ENCODE measurements at places on chromosomes 3 and 15.

- DNase-seq = no peak
Observed at GRCh38 chr15:48076454-48076853, 44.3 kb upstream of the SLC24A5 start.

- DNase-seq = no peak
Observed at GRCh38 chr3:139521144-139521543, 18.4 kb downstream of the RBP1 start.

- no peak for DNase-seq
Observed at GRCh38 chr3:94251566-94251965, 188.7 kb downstream of the NSUN3 start.

DNA sequence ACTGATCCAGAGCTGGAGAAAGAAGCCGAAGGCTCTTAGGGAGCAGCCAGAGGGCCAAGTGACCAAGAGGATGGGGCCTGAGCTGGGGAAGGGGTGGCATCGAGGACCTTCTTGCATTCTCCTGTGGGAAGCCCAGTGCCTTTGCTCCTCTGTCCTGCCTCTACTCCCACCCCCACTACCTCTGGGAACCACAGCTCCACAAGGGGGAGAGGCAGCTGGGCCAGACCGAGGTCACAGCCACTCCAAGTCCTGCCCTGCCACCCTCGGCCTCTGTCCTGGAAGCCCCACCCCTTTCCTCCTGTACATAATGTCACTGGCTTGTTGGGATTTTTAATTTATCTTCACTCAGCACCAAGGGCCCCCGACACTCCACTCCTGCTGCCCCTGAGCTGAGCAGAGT is 9.5 kb downstream of the CHRD start:
- no peak for DNase-seq

GRCh38 chr3:197151580-197151979 is 122.0 kb upstream of the MELTF start:
- DNase-seq = no peak

GRCh38 chr15:67782691-67782991 is 42.7 kb upstream of the SKOR1 start:
- no peak for DNase-seq

GRCh38 chr3:187112934-187113793 is 26.1 kb downstream of the RPL39L start:
- DNase-seq = no peak

DNA sequence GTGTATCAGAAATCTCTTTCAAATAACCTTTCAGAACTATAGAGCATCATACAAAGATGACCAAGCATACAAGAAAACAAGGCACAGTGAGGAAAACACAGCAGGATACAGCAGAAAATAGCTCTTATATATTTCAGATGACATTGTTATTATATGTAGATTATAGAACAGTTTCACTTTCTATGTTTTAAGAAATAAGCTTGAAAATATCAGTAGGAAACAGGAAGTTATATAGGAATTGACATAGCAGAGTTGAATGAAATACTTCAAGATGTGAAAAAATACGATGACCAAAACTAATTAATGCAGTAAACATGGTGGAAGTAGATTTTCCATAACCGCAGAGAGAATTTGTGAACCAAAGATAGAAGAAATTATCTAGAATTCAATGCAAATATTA is 75.2 kb downstream of the LYSMD4 start:
- DNase-seq = no peak

- no peak for DNase-seq
Observed at GRCh38 chr3:129360705-129361460, 67.6 kb downstream of the EFCAB12 start.

- no peak for DNase-seq
Observed at GRCh38 chr3:80350771-80351170, 583.0 kb upstream of the ROBO1 start.

GRCh38 chr15:59501597-59501996 is 63.6 kb downstream of the FAM81A start:
- DNase-seq = no peak

DNA sequence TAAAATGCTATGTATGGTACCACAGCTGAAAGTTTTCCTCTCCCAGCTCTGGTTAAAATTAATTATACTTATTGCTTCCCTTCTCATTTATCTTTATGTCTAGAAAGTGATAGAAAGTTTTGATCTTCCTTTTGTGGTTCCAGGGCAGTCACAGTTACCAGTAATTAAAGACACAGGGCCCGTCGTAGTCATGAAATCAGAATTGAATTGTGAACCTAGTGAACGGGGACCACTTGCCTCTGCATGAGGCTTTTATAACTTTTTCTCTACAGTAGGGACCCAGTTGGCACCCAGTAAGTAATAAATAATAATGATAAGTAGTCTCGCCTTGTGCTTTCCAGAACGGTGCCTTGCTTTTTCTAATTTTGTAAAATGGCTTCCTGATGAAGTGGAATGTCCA is 231.7 kb upstream of the SATB1 start:
- no peak for DNase-seq

- no peak for DNase-seq
Observed at GRCh38 chr3:151933234-151933853, 59.9 kb downstream of the SUCNR1 start.

GRCh38 chr15:49235446-49236124 is 65.5 kb downstream of the GALK2 start:
- no peak for DNase-seq

DNA sequence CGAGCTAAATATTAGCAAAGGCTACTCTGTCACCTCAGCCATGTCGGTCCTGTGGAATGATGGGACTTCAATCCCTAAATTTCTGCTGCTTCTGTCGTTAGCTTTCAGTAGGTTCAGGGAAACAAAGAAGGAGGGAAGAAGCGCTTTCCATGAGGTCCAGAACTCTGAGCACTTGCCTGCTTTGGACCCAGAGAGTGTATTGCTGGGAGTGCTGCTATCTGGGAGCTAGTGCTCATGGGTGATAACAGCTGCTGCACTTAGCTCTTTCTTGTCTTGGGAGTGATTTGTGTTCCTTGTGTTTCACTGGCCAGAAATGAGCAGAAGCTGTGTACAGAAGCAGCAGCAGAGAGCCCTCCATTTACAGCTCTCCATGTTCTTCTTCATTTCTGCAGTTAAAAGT is 369.8 kb downstream of the DIPK2A start:
- DNase-seq = no peak

DNA sequence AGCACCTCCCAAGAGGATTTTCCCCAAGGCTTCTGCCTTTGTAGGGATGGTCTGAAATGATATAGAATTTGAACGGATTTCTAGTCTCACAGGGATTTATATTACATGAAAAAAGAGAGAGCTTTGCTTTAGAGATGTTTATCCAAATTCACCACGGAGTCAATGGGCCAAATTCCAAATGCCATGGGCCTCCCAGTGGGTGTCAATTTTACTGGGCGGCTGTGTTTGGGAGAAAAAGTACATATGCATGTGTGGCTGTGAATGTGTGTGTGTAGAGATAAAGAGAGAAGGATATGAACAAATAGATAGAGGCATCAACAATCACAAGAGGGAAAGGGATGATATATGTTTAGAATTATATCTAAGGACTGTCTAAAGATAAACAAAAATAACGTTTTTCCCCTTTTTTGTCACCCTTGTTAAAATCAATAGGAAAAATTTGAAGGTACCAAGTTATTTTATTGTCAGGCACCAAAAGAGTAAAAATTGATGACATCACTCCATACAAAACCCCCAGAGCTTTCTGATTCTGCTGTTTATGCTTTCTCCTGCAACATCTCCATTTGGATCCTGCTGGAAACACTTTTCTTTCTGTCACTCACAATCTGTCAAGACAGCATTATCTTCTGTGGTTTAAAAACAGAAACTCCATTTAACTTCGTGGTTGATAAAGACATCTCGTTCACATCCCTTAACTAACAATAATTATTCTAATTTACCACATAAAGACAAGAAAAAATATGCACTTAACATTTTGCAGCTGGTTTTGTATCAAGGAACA is 160.7 kb downstream of the FHIT start:
- no peak for DNase-seq

- DNase-seq = no peak
Observed at GRCh38 chr3:12536423-12536822, 8.9 kb downstream of the MKRN2OS start.

GRCh38 chr3:125054449-125055329 is 1.1 kb downstream of the HEG1 start:
- DNase-seq = peak; percentile 48

GRCh38 chr3:89303701-89304100 is 196.3 kb downstream of the EPHA3 start:
- no peak for DNase-seq

GRCh38 chr3:107045791-107046190 is 331.4 kb upstream of the CCDC54 start:
- no peak for DNase-seq

GRCh38 chr15:87752250-87752951 is 504.1 kb downstream of the NTRK3 start:
- DNase-seq = no peak

DNA sequence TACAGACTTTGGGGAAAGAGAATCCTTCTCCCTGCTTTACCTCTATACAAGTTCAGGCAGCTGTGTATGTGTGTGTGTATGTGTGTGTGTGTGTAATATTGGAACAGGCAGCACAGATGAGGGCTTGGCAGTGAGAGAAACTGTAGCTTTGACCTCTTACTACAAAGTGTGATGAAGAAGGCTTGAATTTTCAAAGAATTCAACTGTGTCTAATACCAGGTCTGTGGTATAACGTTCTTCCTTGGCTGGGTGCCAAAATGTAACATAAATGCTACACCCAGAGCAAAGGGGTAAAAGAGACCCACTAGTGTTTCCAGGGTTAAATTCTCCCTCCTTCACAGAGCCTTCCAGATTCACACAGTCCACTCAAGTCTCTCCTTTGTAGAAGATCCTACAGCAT is 51.1 kb downstream of the CHST2 start:
- no peak for DNase-seq

DNA sequence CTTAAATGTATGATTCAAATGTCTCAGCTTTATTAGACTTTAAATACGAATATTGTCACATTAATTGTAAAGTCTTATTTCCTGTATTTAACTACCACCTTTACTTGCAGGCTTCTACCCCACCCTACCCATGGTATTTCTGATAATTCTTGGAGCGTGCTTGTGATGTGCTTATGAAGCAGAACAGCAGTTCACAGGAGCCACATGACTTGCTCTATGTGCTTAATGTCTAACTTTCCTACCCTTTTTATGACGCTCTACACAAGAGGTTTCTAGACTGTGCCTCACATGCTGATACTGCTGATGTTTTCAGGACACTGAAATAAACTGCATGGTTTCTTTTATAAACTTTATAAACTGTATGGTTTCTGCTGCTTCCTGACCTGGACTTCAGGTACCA is 553.5 kb upstream of the CCDC54 start:
- DNase-seq = no peak

GRCh38 chr15:56356616-56357015 is 8.6 kb upstream of the TEX9 start:
- no peak for DNase-seq

DNA sequence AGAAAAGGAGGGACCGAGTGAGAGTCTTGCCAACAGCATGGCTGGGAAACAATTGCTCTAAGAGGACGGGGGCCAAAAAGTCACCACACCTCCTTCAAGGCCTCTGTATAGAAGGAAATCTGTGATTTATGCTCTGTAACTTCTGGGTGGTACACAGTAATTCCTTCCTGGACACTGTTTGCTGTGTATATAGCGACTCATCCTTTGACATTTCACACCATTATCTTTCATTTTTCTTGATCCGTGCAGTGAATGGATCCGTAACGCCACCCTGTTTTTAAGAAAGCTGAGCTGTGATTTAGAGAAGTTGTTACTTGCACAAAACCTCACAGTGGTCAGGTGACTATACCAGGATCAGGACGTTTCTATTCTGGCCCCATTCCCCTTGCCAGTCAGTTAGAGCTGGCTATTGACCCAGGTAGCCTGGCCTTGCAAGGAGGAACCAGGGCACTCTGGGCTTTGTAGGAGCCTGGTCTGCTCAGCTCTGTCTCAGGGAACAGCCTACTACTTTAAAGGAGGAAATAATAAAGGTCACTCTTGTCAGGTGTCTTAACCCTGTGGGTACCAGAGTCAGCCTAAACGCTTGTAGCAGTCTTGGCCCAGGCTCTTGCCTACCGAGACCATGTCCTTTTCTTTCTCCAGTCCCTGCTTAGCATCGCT is 86.5 kb upstream of the MYZAP start:
- DNase-seq = no peak

DNA sequence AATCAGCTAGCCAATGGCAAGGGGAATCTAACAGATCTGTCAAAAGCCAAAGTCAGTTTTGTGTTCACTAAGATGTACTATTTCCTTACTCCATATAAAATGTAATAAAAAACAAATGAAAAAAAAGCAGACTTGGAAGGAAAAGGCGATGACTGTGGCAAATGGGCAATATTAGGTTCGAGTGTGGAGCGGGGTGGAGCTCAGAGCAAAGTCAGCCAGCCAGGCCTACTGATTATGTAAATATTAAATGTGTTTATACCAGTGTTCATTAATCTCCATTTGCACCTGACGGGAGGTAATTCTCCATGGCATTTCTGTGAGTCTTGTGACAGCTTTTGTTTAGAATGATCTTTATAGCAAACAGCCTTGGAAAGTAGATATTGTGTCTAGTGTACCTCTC is 96.2 kb upstream of the KCNMB2 start:
- DNase-seq = no peak

DNA sequence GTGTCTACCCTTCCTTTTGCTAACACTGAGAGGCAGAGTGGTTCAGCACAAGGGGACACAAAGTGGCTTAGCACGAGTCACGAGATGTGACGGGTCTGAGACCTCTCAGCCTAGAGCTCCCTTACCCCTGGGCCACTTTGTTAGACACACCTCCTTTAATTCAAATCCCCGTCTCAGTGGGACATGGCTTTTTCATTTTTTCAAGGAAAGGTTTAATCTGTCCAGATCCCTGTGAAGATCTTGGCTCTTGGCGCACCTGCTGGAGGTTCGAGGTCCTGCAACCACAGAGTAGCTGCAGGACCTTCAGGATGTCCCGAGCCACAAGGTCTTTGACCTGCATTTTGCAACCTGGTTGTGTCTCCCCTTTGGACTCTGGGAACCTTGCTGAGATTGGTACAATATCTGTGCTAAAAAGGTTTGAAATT is 52.0 kb downstream of the LPP start:
- no peak for DNase-seq

Data from T-helper 1 cell (primary cell).